Omental fat pad (tissue), 4 donors: ENCODE measurements at places on chromosomes 6 and 20. TPM values are rescaled to one million over a fixed set of nuclear protein-coding genes. Genes with fewer than 3 reads are reported as not detected.

The RNF114 gene
- 160 TPM for total RNA-seq

The EPB41L1 gene
- 55.5 TPM for total RNA-seq

The CYP24A1 gene
- 0.12 TPM for total RNA-seq

The KCNB1 gene
- 15.0 TPM for total RNA-seq

The C6orf132 gene
- total RNA-seq, result 3.0 TPM

The IP6K3 gene
- 0.72 TPM for total RNA-seq

GRCh38 chr20:54023406-54023805, 47.0 kb downstream of the BCAS1 start:
- no peak for DNase-seq

GRCh38 chr6:56992036-56992435, 37.1 kb downstream of the BEND6 start:
- no peak for DNase-seq

GRCh38 chr6:158042245-158042798, 60.7 kb downstream of the SYNJ2 start:
- no peak for DNase-seq

DNA sequence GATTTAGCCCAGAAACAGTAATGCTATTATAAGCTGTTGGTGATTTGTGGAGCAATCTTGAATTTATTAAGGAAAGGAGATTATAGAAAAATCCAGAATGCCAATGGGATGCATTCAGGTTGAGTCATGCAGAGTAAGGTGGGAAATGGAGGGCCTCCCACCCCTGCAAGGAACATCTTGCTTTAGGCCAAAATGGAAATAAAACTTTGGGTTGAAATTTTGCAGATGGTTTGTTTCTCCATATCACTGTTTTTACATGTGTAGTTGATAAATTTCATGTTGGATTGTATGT, 152.4 kb downstream of the BCAS1 start:
- DNase-seq, result no peak

GRCh38 chr6:40997234-40997957, 41.6 kb downstream of the UNC5CL start:
- DNase-seq, result no peak

DNA sequence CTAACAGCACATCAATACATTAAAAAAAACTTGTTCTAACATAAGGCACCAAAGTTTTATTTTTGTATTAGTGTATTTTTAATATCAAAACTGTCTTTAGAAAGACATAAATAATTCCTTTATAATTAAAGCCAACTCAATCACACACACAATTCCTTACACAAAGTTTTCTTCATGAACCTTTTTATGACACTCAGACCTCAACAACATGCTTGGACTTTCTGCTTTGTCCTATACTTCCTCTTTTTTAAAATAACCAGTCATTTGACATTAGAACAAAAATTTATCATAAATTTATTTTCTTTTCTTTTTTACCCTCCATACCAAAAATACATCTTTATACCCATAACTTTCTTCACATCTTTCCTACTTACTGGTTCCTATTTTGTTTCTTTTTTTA, 292.0 kb upstream of the ARID1B start:
- DNase-seq, result no peak

GRCh38 chr6:74752303-74752702, 453.6 kb downstream of the COL12A1 start:
- no peak for DNase-seq

DNA sequence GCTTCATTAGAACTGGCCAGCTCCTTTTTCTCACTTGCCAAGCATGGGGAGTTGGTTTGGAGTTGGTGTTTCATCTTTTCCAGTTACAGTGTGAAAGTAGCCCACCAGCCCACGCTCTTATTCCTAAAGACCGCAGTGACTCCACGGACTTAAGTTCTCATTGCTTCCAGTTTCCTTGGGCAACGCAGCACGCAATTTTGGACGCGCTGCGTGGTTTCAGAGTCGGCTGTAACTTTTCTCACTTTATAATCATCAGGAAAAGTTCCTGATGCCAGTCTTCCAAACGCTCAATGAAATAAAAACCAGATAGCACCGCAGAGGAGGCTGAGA, 381 bp upstream of the PEX7 start:
- DNase-seq, result no peak

GRCh38 chr20:8153281-8153908, 21.3 kb downstream of the PLCB1 start:
- no peak for DNase-seq

GRCh38 chr6:130575971-130576370, 210.2 kb downstream of the TMEM200A start:
- DNase-seq, result no peak

DNA sequence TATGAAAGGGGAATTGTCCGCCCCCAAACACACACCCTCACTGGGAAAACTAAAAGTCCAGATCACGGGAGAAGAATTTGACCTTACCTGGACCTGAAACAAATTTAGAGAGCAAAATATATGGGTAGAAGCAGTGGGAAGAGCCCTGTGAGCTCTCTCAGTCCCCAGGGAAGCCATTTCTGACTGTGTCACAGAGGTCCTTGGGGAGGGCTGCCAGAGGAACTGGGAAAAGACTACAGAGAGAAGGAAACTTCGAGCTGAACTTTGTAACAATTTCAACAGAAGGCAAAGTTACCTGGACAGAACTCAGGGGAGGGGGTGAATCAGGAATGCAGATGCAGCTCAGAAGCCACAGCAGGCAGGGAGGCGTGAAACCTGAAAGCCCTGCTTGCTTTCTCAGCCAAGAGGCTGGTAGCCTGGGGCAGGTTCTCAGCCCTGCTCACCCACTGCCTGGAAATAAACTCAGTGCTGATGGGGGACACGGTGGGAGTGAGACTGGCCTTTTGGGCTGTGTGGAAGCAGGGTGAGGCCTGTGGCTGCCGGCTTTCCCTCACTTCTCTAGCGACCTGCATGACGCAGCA, 163.8 kb downstream of the TMEM200A start:
- DNase-seq, result no peak

- no peak for DNase-seq
Observed at GRCh38 chr6:119138906-119139541, 60.6 kb upstream of the FAM184A start.

GRCh38 chr6:71222671-71223070, 65.9 kb upstream of the OGFRL1 start:
- DNase-seq, result no peak

DNA sequence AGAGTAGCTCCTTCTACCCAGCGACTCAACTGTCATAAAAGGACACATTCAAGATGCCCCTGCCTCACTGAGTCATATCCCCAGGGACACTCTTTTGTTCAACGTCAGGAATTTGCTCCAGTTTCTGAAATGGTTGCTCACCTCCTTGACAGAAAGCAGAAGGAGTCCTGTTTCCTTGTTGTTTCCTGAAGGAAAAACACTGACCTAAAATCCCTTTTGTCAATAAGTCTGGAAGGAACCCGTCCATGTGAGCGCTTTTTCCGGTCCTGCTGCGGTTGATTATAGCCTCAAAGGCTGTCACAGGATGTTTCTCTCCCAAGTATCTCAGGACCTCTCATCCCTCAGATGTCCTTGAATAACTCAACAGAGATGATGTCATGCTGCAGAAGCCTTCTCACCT, 113.6 kb upstream of the PLEKHG1 start:
- DNase-seq, result no peak

- DNase-seq, result no peak
Observed at GRCh38 chr6:39695447-39695846, 29.8 kb downstream of the KIF6 start.

GRCh38 chr6:62441182-62441581, 155.2 kb upstream of the KHDRBS2 start:
- no peak for DNase-seq

DNA sequence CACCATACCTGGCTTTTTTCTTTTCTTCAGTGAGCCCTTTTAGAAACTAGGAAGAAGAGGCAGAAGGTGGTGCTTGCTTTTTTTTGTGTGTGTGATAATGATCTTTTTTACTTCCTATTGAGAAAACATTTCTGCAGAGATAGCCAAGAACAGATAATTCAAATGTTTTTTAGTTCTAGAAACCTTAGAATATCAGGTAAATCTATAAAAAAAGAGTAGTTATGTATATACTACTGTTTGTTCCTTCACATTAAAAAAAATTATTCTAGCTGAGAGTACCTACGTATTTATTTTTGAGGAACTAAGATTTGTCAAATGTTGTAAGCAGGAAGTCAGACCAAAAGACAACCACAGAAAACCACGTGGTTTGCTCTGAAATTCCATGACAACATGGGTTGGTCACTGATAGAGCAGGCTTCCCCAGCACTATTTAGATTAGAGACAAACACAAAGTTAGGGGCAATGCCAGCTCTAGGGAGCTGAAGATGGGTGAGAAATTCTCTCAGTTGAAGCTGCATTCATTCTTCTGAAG, 12.8 kb downstream of the STK4 start:
- no peak for DNase-seq
